ENCODE measurements at places on chromosomes 11 and 22.

DNA sequence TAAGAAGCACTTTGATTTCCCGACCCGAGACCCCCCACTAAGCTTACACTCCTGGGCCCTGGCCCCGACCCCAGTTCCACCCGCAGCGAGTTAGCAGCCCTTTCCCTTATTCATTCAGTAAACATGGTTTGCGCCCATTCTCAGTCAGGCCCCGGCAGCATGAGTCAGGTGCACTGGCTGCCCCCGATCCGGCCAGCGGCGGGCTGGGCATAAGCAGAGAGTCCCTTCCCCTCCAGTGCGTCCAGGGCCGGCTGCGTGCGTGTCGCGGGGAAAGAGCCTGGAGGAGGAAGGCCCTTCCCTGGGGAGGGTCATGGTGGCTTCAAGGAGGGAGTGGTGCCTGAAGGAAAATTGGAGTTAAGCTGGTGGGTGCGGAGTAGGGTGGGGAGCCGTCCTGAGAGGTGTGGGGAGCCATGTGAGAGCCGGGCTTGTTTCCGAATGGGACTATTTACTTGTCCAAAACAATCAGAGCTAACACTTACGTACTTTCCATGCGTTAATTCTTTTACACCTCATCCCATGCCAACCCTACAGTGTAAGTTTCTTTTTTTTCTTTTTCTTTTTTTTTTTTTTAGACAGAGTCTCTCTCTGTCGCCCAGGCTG, 657 bp downstream of the IGHMBP2 start:
- DNase-seq, result no peak

GRCh38 chr11:2798951-2799761, 86.4 kb downstream of the CDKN1C start:
- DNase-seq, result no peak

DNA sequence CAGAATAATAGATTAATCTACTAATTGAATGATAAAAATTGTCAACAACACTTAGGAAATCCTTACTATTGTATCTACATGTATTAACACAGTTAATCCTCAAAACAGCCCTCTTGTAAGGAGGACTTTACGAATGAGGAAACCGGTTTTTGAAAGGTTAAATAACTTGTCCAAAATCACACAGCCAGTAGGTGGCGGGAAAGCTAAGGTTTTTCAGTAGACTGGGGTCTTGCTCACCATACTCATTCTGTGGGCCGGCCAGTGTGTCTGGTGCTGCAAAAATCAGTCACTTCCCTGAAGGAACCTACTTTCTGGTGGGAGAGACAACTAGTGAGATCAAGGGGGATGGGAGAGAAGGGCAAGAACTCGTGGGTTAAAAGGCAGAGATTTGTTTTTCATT, 3.8 kb downstream of the DCPS start:
- DNase-seq, result no peak

GRCh38 chr11:78657968-78658839, 83.5 kb upstream of the NARS2 start:
- DNase-seq, result no peak

GRCh38 chr11:76918941-76919386, 58.2 kb downstream of the ACER3 start:
- DNase-seq, result peak; percentile 54

- no peak for DNase-seq
These were observed 600 bp upstream of the ESAM start for GRCh38 chr11:124762624-124763155.

DNA sequence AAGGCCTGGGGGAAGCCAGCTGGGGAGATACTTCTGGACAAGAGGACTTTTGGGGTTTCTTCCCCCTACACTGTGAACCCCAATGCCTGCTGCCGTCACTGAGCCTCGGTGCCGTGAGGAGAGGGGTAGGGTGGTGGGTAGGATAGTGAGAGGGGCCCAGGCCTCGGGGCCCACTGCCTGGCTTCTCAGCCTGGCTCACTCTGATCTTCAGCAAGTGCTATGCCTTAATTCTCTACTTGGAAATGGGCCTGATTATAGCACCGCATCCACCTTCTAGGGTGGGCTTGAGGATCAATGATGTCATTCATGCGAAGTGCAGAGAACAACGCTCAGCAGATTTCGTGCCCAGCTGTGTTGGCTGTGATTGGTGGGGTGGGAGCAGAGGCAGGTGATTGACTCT, 76.7 kb upstream of the NECTIN1 start:
- no peak for DNase-seq

GRCh38 chr11:68655806-68656205, 28.5 kb upstream of the GAL start:
- no peak for DNase-seq

DNA sequence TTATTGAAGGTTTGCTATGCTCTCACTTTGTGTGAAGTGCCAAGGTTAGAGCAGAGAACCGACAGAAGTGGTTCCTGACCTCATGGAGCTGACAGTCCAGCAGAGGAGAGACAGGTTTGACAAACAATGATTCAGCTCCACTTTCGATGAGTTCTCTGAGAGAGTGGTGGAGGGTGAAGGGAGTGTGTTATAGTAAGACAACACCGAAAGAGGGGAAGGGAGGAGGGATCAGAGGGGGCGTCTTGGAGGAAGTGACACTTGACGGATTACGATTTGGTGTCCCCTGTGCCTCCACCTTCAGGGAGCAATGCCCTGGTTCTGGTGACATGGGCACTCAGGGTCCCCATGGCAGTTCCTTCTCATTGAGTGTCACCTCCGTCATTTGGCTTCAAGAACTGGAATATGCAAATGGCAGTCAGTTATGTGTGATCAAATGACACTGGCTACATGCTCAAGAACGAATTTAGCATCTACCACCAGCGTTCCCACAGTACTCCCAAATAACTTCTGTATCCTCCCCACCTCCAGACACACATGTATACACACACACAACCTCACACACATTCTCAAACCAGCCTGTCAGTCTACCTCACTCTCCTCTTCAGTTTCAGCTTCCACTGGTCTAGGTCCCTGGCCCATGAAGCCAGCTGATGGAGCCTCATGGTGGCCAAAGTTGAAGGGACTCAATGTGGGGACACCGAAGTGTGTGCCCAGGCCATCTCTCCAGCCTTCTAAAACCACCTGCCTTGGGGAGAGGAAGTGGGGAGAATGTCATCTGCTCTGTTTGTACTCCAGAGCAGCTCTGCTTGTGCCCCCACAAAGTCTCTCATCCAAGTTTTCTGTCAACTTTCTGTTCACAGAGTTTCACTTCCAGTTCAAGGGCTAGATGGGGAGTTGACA, 31.4 kb upstream of the NUP160 start:
- DNase-seq, result no peak

DNA sequence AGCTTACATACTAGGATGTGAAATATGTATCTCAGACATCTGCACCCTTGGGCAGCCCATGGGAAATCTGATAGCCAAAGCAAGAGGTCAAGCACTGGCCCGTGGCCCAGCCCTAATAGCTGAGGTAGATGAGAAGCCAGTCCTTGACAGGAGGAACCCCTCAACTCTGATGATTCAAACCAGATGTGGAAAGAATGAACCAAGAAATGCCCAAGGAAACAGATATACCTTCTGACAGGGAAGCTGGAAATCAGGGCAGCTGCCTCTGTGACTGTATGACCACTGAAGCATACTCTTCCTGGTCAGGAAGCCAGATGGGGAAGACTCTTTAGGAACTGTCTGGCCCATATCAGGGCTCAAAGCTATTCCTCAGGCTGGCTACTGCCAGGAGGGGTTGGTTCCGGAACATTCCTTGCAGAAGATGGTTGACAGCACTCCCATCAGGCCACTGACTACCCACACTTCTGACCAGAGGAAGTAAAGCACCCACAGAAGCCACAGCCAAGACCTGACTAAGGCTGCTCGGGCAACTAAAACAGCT, 124.2 kb downstream of the SWAP70 start:
- DNase-seq, result no peak

DNA sequence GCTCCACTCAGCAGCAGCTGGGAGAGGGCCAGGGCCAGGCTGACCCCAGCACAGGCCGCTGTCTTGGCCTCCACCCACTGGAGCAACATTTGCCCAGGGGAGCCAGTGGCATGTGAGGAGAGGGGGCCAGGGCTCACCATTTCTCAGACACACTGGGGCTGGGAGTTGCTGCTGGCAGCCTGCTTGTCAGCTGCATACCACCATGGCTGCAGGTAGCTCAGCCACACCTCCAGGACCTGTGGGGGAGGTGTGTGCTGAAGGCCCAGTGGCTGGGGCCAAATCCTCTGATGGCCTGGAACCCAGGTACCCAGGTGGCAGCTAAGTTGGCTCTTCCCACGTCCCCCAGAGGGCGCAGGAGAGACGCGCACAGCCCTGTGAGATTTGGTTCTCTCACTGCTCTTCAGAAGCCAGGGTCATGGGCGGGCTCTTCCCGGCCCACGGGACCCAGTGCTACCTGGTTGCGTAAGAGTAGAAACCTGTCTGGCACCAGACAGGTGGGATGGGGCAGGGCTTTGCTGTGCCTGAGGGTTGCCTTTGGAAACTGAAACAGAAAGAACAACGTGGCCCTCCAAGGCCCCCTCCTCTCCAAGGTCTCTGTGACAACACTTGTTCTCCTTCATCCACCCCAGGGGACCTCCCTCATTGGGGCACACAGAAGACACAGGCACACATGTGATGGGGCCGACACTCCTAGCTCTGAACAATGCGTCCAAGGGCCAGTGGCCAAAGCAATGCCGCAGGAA, 98.8 kb downstream of the MED15 start:
- peak; percentile 73 for DNase-seq

DNA sequence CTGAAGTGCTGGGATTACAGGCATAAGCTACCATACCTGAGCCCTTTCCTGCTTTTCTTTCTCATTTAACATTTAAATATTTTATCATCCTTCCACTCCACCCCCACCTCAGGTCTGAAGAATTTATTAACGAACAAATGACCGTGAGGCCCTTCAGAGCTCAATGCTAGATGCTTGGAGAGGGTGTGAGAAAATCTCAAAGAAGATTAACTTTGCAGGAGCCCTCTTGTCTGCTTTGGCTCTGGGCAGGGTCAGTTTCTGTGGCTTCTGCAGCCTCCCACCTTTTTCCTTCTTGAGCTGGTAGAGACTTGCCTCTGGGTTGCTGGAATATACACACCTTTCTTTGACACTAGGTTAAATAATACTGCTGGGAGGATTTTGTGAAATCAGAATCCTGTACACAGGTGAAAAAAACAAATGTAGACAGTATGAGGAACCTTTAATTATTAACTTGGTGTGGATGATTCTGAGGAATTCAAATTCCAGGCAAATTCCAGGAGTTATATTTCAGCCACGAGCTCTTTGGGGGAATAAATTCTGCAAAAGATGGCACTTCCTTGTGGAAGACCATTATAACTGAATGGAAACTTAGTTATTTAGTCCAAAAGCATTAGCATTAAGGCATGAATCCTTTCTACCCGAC, 3.4 kb upstream of the ZBTB44 start:
- DNase-seq, result no peak

- DNase-seq, result no peak
These were observed 72.1 kb downstream of the MED15 start for GRCh38 chr22:20579273-20580120.

DNA sequence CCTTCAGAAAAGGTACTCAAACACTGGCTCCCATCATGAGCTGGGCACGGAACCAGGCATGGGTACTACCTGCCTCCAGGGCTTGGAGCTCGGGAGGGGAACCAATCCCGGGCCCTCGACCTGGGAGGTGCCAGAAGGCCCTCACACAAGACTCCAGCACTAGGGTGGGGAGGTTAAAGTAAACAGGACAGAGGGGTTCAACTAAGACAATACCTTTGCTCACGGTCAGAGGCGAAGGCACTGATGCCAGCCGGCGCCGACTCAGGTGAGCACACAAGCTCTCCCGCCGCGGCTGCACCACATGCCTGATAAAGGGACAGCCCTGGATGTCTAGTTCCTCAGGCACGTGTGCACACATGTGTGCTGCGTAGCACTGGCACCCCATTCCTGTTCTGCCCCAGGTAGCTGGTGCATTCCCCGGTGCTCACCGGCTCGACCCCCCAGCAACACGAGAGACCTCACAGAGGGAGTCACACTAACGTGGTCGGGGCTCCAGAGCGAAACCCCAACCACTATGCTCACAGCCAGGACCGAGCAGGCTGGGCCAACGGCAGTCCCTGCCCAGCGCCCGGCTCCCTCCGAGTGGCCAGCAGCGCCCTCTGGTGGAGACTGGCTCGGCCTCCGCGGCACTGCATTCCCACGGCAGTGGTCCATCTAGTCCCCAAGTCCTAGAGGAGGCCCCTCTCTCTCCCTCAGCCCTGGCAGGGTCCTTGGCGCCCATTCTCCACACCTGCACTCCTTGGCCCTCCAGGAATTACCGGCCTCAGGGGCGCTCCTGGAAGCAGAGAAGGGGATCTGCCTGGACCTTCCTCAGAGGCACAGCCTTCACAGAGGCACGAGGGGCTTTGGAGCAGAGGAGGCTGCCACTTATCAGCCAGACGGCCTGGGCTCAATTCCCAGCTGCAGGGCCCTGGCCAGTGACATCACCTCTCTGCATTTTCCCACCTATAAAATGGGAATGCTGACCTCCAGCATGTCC, 28.8 kb upstream of the MOB2 start:
- peak; percentile 8 for DNase-seq

- no peak for DNase-seq
These were observed 63.9 kb downstream of the GAS2 start for GRCh38 chr11:22730319-22730718.

- no peak for DNase-seq
These were observed 5.8 kb downstream of the CARS1 start for GRCh38 chr11:3051196-3052108.

DNA sequence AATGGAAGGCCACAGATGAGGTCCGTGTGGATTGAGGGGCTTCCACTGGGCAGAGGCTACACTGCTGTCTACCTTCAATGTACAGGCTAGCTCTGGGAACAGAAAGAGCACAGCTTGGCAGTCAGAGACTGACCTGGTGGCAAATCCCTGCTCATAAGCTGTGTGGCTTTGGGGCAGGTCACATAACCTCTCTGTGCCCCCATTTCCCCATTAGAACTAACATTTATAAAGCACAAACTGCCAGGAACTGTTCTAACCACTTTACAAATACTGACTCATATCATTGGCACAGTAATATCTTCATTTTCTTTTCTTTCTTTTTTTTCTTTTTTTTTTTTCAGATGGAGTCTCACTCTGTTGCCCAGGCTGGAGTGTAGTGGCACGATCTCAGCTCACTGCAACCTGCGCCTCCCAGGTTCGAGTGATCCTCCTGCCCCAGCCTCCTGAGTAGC, 3.1 kb downstream of the FOSL1 start:
- no peak for DNase-seq

- no peak for DNase-seq
These were observed 31.1 kb upstream of the PRSS23 start for GRCh38 chr11:86769219-86769618.

- no peak for DNase-seq
These were observed 112.9 kb downstream of the SPON1 start for GRCh38 chr11:14075118-14076078.

DNA sequence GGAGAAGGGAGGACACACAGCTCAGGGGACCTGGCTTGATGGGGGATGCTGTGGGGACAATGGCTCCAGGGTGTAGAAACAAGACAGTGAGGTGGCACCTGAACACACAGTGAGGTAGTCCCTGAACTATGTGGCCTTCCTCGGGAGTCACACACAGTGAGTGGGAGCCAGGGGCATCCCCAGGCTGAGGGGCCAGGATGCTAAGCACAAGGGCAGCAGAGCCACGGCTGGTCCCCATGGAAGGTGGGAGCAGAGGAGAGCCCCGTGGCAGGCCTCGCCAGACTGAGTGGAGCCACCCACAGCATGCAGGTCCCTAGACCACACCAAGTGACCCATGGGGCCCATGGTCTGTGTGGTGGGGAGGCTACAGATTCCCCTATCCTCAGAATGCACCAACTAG, 26.0 kb upstream of the ABCC8 start:
- no peak for DNase-seq

- no peak for DNase-seq
These were observed 9.9 kb upstream of the NDUFS8 start for GRCh38 chr11:68020575-68020974.

All from DMS79 (cell line).